ENCODE measurements at places on chromosomes 7 and 10.

GRCh38 chr10:114822444-114823076 lies 980 bp downstream of the FHIP2A start:
- no peak for DNase-seq

- DNase-seq, result no peak
Measured at GRCh38 chr10:57017356-57018037, 656.4 kb upstream of the ZWINT start.

DNA sequence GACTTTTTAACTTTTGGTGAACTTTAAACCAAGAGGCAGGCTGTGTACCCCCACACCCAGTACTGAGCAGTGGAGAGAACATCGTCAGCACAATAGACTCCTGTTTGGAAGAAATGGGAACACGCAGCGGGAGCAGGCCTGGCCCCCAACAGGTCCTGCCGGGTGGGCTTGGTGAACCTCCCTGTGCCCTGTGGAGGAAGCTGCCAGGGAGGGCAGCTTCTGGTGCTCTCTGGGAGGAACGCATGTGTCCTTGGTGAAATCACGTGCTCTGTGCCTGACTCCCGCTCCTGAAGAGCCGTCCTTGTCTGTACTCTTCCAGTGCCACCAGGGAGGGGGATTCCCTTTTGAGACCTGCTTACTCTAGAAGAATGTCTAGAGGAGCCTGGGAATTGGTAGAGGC lies 31.6 kb downstream of the CHAT start:
- DNase-seq, result no peak

DNA sequence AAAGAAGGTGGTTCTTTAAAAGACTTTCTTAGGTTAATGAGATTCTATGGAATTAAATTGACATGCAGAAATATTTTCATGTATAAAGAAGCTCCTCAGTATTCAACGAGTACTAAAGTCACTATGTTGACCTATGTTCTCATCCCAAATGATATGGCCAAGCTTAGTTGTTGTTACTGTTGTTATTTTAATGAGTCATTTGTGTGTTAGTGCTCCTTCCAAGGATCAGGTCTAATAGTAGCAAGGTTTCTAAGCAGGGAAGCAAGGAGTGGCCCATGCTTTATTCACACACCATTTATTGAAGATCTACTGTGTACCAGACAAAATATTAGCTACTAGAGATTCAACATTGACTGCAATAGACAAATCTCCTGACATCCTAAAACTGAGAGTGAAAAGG lies 41.9 kb downstream of the LRRN3 start:
- DNase-seq, result no peak

- DNase-seq, result no peak
Measured at GRCh38 chr7:31688372-31688771, 1.4 kb downstream of the PPP1R17 start.

GRCh38 chr7:45031829-45032228 lies 31.8 kb downstream of the CCM2 start:
- DNase-seq, result no peak

- DNase-seq, result no peak
Measured at GRCh38 chr7:1781369-1781768, 111.3 kb downstream of the ELFN1 start.

DNA sequence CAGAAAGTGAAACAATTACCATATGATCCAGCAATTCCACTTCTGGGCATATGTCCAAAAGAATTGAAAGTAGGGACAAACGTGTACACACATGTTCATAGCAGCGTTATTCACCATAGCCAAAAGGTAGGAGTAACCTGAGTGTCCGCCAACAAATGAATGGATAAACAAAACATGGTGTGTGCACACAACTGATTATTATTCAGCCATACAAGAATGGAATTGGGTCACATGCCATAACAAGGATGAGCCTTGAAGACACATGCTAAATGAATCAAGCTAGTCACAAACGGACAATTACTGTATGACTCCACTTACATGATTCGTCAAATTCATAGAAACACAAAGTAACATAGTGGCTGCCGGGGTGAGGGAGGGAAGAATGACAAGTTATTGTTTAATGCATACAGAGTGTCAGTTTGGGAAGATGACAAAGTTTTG lies 4.1 kb upstream of the OIT3 start:
- no peak for DNase-seq

- no peak for DNase-seq
Measured at GRCh38 chr10:24935504-24936292, 16.7 kb downstream of the PRTFDC1 start.

GRCh38 chr10:103747193-103747865 lies 108.0 kb downstream of the SH3PXD2A start:
- DNase-seq, result no peak

GRCh38 chr7:44695756-44696155 lies 52.9 kb upstream of the ZMIZ2 start:
- DNase-seq, result no peak

- no peak for DNase-seq
Measured at GRCh38 chr7:36226151-36226550, 73.1 kb downstream of the EEPD1 start.

- DNase-seq, result no peak
Measured at GRCh38 chr7:157432541-157432956, 95.7 kb downstream of the DNAJB6 start.

GRCh38 chr7:108985037-108985436 lies 415.4 kb downstream of the DNAJB9 start:
- DNase-seq, result no peak

DNA sequence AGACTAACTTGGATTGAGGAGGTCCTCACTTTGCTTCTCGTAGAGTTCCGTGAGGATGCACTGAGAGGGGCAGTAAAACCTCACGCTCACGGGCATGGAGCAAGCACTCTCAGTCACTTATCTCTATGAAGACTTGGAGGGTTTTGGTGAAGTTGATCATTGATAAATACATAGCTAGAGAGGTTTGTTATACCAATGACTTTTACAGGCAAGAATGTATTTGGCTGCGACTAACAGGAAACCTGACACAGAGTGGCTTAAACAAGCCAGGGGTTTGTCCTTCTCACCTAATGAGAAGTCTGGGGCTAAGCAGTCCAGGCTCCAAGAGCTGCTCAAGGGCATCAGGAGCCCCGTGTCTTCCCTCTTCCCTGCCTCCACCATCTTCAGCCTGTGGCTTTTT lies 6.1 kb downstream of the BICC1 start:
- DNase-seq, result no peak

DNA sequence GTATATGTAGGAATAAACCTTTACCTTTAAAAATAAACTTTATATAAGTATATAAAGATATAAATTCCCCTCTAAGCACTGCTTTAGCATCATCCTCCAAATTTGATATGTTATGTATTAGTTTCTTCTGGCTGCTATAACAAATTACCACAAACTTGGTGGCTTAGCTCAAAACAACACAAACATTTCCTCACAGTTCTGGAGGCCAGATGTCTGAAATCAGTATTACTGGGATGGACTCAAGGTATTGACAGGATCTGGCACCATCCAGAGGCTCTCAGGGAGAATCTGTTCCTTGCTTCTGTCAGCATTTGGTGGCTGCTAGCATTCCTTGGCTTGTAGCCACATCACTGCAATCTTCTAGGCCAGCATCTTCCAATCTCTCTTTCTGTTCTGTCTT lies 6.7 kb upstream of the SCRN1 start:
- no peak for DNase-seq

GRCh38 chr7:516606-517456 lies 2.8 kb downstream of the PDGFA start:
- DNase-seq, result no peak

- DNase-seq, result no peak
Measured at GRCh38 chr7:33276325-33276724, 147.0 kb downstream of the BBS9 start.

GRCh38 chr10:23493711-23494110 lies 54.8 kb downstream of the OTUD1 start:
- no peak for DNase-seq

DNA sequence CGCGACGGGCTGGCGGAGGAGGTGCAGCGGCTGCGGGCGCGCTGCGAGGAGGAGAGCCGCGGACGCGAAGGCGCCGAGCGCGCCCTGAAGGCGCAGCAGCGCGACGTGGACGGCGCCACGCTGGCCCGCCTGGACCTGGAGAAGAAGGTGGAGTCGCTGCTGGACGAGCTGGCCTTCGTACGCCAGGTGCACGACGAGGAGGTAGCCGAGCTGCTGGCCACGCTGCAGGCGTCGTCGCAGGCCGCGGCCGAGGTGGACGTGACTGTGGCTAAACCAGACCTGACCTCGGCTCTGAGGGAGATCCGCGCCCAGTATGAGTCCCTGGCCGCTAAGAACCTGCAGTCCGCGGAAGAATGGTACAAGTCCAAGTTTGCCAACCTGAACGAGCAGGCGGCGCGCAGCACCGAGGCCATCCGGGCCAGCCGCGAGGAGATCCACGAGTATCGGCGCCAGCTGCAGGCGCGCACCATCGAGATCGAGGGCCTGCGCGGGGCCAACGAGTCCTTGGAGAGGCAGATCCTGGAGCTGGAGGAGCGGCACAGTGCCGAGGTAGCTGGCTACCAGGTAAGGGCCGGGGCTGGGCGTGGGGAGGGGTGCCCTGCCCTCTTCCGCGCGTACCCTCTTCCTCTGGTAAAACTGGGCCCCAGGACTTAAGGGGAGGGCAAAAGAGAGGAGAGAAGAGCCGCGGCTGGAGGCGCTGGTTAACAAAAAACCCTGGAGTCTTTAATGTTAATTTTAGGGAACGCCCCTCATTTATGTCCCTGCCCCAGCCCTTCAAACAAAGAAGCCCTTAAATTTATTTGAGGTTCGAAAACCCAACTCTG lies 987 bp downstream of the INA start:
- no peak for DNase-seq

GRCh38 chr10:44253769-44254462 lies 131.0 kb downstream of the CXCL12 start:
- DNase-seq, result no peak

DNA sequence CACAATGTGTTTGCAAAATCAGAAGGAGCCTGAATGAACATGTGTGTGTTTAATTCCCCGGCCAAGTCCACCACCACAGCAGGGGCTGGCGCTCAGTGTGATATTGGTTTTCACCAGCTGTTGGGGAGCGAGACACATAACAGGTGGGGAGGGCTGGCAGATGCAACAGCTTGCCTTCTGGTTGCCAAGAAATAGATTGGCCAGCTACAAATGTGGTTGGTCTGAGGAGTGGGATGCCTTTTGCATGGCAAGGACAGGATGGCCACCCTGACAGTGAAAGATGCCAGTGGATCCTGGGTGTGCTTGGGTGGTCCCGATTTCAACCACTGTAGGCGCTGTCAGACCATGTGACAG lies 292.5 kb upstream of the FZD8 start:
- no peak for DNase-seq

- no peak for DNase-seq
Measured at GRCh38 chr7:132872034-132872433, 209.9 kb downstream of the CHCHD3 start.

- no peak for DNase-seq
Measured at GRCh38 chr7:105306298-105306748, 82.4 kb downstream of the SRPK2 start.

DNA sequence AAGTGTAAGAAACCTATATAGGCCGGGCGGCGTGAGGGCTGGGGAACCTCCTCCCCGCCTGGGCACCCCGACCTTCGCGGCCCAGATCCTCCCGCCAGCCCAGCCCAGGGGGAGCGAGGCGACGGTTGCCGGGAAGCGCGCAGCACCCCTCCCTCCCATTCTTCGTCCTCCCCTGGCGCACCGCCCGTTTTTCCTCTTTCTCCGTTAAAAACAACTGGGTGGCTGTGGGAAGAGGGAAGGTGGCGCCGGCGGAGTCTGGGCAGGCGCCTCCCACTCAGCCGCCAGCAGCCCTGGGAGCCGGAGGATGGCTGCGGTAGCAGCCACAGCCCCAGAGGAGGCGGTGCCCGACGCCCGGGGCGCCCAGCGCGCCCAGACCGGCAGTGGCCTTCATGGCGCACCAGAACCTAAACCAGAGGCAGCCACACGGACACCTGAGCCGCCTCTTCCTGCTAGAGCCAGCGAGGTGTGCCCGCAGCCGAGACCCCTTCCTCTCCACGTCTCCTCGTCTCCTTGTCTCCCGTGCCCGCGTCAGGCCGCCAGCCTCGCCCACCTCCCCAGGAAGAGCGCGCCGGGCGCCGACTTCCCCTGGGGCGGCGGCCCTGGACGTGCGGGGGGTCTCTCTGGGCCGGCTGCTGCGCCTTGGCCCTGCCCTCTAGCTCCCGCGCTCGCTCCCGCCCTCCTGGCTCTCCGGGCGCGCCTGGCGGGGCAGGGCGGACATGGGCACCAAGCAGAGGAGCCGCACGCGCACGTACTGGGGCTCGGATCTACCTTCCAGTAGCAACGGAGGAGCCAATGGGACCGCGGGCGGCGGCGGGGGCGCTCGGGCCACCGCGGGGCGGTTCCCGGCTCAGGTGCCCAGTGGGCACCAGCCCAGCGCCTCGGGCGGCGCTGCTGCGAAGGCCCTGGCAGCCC lies 32.8 kb upstream of the SFTPD start:
- no peak for DNase-seq

DNA sequence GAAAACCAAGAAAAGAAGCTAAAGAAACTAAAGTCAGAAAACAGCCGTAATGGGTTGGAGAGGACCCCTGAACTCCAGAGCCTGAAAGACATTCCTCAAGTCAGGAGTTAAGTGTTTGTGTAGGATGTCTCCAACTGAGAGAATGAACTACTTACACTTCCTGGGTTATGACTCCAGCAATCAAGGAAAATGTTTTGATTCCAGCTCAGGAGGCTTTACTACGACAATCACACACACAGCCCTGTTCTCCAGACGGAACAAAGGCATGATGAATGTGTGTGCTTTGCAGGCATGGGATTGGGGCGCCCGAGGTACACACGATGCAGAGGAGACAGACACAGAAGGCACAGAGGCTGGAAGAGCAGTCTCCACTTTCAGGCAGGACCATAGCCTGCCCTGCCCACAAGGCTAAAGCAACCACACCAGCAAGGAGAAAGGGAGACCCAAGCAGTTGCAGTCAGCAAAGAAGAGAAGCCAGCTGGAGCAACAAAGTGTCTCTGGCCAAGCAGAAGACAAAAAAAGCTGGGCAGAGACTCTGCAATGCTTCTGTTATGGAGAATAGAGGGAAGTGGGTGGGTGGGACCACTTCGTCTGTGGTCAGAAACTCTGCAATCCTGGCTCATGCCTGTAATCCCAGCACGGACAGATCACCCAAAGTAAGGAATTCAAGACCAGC lies 89.1 kb downstream of the GRB10 start:
- no peak for DNase-seq

Measured in stimulated activated CD4-positive, alpha-beta T cell treated with anti-CD3 and anti-CD28 coated beads, Interleukin-1b, Interleukin-23, amount 100 ng/mL, for 1 hour (primary cell).